Stimulated activated CD4-positive, alpha-beta T cell treated with anti-CD3 and anti-CD28 coated beads, TNF-alpha, amount 100 ng/mL, for 24 hours (primary cell): ENCODE measurements at places on chromosomes 11 and 22.

- DNase-seq, result no peak
Measured at GRCh38 chr22:44582016-44582415, 84.0 kb upstream of the RTL6 start.

- DNase-seq, result no peak
Measured at GRCh38 chr11:31118566-31118965, 251.0 kb downstream of the DCDC1 start.

DNA sequence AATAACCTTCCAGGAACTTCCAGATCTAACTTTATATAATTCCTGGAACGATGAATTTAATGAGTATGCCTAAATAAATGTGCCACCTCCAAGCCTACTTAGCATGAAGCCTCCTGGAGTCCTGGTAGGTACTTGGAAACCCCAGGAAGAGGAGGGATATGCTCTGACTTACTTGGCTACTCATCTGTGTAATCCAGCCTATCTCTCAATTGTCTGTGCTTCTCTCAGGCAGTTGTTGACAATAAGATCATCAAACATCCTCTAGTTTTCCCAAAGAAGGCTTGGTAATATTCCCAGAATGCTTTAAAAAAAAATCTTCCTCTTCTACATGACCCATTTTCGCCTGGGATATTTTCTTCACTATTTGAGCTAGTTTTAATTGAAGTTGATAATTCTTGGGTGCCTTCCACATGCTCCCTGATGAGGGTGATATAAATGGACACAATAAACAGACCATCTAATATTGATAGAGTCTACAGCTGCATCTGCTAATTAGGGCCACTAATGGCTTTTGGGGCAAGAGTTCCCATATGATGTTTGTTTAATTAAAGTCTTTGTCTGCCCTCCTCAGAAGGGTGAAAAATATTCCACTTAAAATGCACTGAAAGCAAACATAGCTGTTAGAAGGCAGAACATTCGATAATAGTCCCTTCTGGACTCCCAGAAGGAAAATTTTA is 75.5 kb upstream of the RAB38 start:
- no peak for DNase-seq

DNA sequence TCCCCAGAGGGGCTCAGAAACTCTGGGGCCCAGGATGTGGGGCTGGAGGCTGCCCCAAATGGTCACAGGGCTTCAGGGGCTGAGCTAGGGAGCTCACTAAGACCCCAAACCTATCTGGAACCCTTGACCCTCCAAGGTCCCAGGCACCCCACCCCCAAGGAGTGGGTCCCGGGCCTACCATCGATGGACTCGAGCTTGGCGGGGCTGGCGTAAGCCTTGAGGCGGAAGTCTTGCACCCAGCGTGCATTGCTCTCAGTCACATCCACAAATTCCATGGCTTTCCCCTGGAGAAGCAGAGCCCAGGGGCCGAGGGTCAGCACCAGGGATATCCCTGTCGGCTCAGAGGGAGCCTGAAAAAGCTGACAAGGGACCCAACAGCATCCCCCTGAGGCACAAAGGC is 3.5 kb downstream of the GATD1 start:
- DNase-seq, result no peak

GRCh38 chr11:123180166-123180565 is 14.9 kb downstream of the CLMP start:
- DNase-seq, result no peak

DNA sequence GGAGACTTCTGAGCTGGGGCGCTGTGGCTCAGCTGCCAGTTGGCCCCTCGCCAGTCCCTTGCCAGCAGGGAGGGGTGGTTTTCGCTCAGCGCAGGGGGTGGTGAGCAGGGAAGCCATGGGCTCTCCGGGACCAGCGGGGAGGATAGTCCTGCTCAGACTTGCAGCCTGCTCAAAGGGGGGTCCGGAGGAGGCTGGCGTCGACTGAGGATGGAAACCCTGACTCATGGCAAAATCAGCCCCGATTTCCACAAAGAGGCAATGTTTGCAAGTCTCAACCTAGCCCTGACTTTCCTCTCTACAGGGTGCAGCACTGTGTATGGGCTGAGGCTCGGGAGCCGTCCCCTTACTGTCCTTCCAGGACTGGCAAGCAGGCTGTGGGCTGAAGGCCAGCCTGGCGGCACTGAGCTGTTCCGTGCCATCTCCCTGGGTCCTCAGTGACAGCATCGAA is 35.1 kb downstream of the FBLN1 start:
- no peak for DNase-seq

DNA sequence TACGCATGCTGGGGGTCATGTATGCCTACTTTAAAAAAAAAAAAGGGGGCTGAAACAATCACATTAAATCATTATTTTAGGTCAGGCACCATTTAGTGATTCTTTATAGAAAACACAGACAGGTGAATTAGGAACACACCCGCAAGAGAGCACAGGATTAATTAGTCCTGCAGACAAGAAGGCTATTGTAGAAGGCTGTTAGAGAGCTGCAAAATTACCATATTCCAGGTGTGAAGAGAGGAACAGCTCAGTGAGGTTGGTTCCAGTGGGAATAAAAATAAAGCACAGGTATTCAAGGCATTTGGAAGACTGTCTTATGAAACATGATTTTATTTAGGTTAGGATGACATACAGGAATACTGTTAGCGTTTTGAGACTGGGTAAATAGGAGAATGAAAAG is 649.1 kb downstream of the OPCML start:
- no peak for DNase-seq

DNA sequence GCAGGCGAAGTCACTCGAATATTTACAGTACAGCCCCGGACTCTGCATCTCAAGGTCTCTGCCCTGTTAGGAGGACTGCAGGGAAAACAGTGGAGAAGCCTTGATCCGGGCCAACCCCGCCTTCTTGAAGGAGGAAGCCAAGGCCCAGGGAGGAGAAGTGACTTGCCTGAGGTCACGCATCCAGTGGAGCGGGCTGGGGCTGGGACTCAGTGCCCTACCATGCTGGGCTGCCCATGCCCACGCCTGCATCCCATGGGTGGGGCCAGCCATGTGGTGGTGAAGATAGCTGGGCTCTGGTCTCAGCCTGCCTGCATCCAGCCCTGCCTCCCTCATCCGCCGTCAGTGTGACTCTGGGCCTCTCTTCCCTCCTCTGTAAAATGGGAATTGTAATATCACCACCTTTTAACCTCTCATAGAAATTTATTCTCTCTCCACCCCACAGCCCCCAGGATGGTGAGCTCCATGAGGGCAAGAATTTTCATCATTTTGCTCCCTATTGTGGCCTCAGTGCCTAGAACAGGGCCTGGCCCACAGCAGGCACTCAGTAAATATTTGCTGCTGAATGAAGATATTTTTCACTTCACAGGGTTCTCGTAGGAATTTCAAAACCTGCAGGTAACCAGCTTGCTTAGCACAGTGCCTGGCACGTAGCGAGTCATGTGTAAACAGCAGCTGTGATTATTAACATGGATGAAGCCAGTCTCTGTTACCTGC is 57.3 kb downstream of the OTOG start:
- no peak for DNase-seq

- no peak for DNase-seq
Measured at GRCh38 chr11:121063728-121064127, 37.3 kb upstream of the TECTA start.

DNA sequence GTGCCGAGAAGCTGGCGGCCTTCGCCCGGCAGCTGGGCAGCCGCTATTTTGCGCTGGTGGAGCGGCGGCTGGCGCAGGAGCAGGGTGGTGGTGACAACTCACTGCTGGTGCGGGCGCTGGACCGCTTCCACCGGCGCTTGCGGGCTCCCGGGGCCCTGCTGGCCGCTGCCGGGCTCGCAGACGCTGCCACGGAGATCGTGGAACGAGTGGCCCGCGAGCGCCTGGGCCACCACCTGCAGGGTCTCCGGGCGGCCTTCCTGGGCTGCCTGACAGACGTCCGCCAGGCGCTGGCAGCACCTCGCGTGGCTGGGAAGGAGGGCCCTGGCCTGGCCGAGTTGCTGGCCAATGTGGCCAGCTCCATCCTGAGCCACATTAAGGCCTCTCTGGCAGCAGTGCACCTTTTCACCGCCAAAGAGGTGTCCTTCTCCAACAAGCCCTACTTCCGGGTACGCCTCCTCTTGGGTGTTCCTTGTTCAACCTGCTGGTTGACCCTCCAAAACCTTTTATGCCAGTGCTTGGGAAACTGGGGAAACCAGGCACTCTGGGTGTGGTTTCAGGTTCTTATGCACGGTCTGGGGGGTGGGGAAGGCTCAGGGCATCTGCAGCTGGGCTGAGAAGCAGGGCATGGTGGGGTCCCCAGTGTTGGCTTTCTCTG is 3.1 kb upstream of the TM7SF2 start:
- no peak for DNase-seq

- no peak for DNase-seq
Measured at GRCh38 chr11:12867531-12867930, 141.6 kb upstream of the RASSF10 start.

DNA sequence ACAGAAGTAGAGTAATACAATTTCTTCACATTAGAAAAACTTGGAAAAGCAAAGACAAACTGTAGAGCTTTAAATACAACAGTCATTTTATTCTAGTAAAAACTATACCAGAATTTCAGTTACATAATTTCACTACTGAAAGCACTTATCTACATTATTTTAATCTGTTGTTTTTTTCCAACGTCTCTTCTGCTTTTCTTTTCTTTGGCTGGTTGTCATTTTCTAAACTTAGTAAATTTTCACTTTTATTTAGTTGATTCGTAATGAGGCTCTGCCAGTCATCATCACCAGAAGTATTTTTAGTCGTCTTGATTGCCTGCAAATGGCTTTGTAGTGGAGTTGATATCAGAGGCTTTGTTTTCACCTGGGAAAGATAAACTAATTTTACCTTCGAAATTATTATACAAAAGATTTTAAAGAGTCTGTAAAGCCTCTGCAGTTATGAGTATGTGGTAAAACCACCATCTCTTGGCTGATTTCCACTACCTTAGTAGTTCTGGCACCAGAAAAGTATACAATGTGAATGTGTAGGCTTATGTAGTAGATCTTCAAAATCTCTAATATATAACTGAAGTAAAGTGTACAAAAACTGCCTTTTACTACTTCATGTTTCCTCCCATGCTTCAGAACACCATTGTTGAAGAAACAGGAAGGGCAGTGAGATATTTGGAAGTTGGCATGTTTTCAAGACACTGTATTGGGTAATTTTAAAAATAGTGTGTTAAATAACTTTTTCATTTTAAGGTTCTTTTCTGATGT is 19.2 kb downstream of the EIF3M start:
- no peak for DNase-seq

- no peak for DNase-seq
Measured at GRCh38 chr11:45921561-45922424, 663 bp upstream of the LARGE2 start.

DNA sequence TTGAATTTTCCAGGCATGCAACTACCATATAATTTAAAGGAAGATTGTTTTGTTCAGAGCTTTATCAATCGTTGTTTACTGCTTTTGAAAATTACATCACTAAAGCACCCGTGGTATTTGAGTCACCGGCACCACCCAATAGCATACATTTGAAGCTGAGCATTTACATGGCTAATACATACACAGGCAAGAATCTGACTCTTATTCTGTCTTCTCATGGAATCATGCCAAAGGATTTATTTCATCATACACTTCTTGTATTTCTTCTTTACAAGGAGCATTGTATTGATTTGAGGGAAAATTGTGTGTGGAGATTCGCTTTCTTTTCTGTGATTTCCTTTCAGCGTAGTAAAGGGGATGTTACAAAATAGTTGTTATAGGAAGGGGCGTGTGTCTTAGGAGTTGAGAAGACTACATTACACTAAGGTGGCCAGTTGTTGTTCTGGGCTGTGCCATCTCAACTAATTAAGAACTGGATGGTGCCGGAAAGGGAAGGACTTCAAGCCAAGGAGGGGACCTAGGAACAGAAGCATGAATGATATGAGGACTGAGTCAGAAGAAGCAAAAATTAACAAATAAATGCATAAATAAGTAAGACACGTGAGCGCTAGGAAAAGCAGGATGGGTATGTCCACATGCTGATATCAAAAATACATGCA is 12.9 kb upstream of the CD3E start:
- DNase-seq, result no peak

DNA sequence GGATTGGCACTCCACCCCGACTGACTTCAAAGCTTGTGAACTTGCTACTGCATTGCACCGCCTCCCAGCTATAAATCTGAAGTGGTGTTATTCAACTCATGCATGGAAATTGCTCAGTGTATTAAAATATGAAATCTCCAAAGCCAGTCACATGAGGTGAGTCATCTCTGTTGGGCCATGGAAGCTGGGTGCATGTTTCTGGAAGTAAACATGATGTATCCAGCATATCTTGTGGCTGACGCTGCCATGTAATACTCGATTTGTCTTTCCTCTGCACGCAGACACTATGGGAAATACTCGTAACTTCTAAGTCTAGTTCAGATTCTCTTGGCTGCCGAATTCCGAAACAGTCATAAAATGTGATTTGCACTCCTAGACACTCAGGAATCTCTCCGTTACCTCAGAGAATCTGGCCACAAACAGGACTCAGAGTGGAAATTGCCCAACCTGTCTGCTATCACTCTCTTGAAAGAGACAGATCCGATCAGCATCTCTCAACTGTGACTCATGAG is 154.9 kb upstream of the MPPED2 start:
- no peak for DNase-seq

DNA sequence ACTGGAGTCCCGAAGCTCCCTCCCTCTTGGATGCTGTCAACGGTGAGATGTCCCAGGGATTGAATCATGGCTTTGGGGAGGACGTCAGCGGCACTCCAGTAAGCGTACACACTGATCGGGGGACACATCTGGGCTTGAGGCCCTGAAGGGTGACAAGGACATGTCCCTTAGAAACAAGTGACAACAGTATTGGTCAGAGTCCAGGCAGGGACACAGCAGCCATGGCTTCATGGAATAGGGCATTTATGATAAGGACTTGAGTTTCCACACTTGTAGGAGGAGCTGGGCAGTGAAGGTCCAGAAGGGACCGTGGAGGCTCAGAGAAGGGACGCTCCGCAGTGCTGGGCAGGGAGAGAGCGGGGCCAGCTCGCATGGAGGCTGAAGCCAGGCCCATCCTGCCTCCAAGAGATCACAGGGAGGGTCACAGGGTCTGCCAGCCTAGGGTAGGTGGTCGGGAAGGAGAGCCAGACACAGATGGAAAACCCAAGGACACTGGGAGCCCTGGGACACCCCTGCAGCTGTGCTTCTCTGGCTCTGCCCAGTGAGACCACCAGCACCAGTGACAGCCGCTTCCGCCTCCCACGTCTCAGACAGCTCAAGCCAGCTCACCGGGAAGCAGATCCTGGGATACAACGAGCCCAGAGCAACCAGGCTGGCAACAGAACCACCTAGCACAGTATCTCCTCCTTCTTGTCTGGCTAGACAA is 22.9 kb upstream of the RFPL3 start:
- DNase-seq, result no peak

DNA sequence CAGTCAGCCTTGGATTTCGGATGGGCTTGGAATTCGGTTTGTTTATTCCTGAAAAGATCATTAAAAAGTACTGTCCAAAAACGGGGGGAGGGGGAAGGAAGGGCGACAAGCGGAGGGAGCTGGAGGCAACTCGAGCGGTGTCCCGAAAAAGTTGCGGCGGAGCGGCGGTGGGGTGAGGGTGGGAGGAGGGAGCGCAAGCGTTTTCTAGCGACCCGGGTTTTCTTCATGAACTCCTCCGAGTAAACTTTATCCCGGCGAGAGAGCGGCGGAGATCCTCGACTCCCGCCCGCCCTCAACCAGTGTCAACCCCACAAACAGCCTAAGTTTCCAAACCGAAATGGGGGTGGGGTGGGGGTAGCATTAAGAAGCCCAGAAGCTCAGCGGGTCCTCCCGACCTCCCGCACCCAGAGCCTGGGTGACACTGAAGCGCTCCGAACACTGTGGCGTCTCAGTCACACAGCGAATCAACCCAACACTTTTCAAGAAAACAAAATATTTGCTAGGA is 133.0 kb upstream of the C11orf58 start:
- no peak for DNase-seq
